ENCODE measurements at places on chromosomes 13 and 19.

DNA sequence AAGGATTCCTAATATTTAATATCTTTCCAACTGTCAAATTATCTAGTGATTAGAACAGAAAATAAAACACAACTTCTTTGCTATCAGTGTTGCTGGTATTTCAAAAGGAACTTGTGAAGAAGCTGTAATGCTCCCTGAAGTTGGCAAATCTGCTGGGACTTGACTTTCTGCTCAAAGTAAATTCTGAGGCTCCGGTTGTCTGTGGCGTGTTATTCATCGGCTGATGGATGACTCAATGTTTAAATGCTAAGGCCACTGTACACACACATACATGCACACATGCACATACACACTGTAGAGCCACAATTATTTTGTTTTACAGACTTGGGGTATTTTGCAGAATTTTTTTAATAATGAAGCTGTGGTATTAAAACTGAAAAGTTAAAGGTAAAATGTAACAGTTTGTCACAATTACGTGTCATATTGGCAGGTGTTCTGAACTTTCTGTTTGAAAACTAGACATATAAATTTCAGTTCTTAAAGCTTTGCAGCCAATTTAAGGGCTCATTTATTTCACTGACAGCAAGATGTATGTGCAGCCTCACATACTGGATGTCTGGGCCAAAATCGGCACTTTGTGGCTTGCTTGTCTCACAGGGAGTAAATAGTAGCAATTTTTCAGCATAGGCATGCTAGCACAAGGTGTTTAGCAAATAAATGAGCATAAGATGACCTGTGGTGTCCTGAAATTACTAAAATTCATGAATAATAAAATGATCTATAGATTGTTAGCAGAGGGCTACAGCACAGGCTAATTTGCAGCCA lies 1691.7 kb upstream of the PCDH20 start:
- DNase-seq: no peak

DNA sequence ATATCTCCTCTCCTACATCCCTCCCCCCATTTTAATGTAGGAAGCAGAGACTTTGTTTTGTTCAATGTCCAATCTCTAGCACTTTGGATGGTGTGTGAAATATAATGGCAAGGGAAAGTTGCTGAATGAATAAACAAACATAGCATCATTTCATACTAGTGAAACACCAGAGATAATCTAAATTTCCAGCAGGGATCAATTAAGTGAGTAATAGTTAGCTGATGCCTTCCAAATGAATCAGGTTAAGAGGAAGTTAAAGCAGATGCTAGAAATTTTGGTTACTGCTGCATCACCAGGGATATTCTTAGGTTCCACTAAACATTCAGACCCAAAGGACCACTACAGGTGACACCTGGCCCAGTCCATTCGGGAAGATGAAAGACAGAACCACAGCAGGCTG lies 8.1 kb downstream of the MRPS31 start:
- no peak for DNase-seq

- DNase-seq: no peak
Observed at GRCh38 chr13:22009500-22009899, 338.6 kb downstream of the FGF9 start.

DNA sequence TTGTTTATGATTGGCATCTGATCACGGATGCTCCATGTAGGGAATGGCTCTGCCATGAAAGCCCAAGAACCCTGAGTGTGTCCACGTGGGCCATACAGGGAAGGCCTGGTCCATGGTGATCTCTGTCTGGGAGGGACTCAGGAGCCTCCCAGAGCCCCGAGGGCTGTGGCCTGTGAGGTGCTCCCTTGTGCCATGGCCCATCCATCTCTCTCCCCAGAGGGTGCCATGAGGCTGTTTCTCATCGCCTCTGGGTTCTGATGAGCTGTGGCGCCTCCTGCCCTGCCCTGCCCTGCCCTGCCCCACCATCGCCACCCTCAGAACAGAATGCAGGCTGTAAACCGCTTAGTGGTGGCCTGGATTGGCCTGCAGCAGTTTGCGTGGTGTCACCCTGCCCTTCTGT lies 83.1 kb downstream of the ATP11A start:
- peak; percentile 23 for DNase-seq
